PC-9 (cell line): ENCODE measurements at places on chromosomes 7 and 10. TPM values are rescaled to one million over a fixed set of nuclear protein-coding genes. Genes with fewer than 3 reads are reported as not detected.

DNA sequence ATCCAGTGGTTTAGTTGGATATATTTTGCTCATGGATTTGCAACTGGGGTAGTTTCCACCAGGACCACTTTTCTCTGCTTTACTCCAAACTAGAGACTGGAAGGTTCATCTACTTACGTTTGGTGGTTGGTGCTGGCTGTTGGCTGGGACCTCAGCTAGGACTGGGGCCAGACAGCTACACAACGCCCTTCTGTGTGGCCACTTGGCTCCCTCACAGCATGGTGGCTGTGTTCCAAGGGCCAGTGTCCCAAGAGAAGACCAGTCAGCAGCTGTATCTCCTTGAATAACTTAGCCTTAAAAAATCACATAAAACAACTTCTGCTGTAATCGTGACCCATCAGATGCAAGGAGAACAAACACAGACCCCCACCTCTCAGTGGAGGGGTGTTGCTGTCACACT is 4.2 kb upstream of the KCNH2 start:
- H3K36me3 ChIP-seq = no peaks in the 10 kb centered on the region
- no peak overlapping the region for H3K27ac ChIP-seq
- H3K4me1 ChIP-seq = no peaks in the 10 kb centered on the region
- H3K4me3 ChIP-seq = no peak overlapping the region
- peaks cover 60% of the 10 kb centered on the region for H3K27me3 ChIP-seq

DNA sequence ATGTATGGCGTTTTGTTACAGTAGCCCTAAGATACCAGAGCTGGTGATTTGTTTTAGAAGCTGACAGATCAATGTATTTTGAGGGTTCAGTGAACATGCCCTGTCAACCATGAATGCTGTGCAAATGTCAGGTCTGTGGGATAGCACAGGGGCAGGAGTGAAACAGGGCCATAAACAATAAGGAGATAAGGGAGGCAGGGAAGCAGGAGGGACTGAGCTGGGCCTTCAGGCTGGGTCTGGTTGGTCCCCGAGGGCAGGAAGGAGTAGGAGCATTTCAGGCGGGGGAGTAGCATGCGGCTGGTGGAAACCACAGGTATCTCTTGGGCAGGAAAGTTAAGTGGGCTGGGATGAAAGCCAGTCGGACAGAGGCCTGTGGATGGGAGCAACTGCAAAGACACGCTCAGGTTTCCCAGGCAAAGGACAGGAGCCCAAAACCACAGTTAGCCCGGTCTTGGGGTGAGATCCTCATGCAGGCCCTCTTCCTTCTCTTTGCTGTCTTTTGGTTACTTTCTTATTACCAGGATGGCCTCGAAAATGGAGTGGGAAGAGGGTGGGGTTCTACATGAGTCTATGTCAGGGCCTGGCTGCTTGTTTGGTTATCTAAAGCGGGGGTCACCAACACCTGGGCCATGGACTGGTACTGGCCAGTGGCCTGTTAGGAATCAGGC is 69.5 kb upstream of the SEPHS1 start:
- DNase-seq = no peak
- H3K4me3 ChIP-seq = no peak overlapping the region
- H3K4me1 ChIP-seq = no peaks in the 10 kb centered on the region
- H3K27me3 ChIP-seq = peaks cover 34% of the 10 kb centered on the region

The SPDYE5 gene
- total RNA-seq = not detected in 2 replicates

- DNase-seq = no peak
- no peaks in the 10 kb centered on the region for H3K4me1 ChIP-seq
- H3K27me3 ChIP-seq = no peaks in the 10 kb centered on the region
- no peak overlapping the region for H3K27ac ChIP-seq
- no peaks in the 10 kb centered on the region for H3K36me3 ChIP-seq
- no peak overlapping the region for H3K4me3 ChIP-seq
These were observed 101.6 kb downstream of the RNF133 start for GRCh38 chr7:122597277-122597676.

GRCh38 chr7:55018361-55019190 is at the start of gene EGFR:
Gene EGFR (plus strand): TSS chr7:55019017. CDS start chr7:55019278, 261 bp downstream.
- peak; percentile 96 for DNase-seq
- H3K4me3 ChIP-seq = peak within 1 kb of the TSS; percentile 79
- H3K27me3 ChIP-seq = no peaks in the 10 kb centered on the region
- H3K4me1 ChIP-seq = peaks cover 37% of the 10 kb centered on the region
- H3K36me3 ChIP-seq = peaks cover 14% of the 10 kb centered on the region
- peak within 1 kb of the TSS; percentile 68 for H3K27ac ChIP-seq

DNA sequence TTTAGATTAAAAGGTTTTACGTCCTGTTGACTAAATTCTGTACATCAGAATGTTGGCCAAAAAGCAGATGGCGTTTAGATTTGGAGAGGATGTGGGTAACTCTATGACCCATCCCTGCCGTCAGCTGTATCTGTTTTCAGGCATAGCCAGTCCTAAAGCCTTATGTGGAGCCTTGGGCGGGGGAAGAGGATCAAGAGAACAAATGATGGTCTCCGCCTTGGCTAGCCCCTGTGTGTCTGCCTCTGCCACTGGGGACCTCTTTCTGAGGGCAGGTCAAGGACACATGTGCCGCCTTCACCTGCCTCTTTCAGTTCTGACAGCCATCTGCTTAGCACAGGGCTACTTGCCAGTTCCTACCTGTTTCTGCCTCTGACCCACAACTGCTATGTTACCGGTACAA is 24.1 kb downstream of the PDSS1 start:
- H3K27me3 ChIP-seq = no peaks in the 10 kb centered on the region
- no peak for DNase-seq
- H3K4me3 ChIP-seq = no peak overlapping the region
- H3K4me1 ChIP-seq = no peaks in the 10 kb centered on the region
- H3K27ac ChIP-seq = no peak overlapping the region

The CHST12 gene
- total RNA-seq = 25.9 and 41.1 TPM in 2 replicates

- no peaks in the 10 kb centered on the region for H3K27me3 ChIP-seq
- no peak overlapping the region for H3K4me3 ChIP-seq
- H3K27ac ChIP-seq = no peak overlapping the region
These were observed 7.7 kb upstream of the INSIG1 start for GRCh38 chr7:155289949-155290501.

- peaks cover 37% of the 10 kb centered on the region for H3K4me1 ChIP-seq
- H3K27ac ChIP-seq = no peak overlapping the region
- peak overlapping the region; percentile 68 for H3K4me3 ChIP-seq
- H3K27me3 ChIP-seq = no peaks in the 10 kb centered on the region
- H3K36me3 ChIP-seq = no peaks in the 10 kb centered on the region
These were observed 631 bp downstream of the POR start for GRCh38 chr7:75915416-75916156.

The CCL24 gene
- not detected in 2 replicates for total RNA-seq

DNA sequence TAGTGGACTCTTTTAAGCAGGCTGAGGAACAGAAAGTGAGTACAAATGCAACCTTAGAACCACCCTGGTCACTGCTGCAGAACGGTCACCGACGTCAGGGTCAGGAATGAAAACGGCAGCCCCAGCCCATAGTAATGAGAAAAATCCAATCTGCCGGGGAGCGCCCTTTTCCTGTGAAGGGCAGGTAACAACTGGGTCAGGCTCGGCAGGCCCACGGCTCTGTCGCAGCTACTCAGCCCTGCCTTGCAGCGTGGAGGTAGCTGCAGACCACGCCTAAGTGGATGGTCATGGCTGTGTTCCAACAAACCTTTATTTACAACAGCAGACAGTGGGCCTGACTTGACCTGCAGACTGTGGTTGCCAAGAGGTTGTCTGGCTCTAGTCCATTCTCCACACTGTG is 563.2 kb downstream of the DNAJB6 start:
- DNase-seq = no peak
- no peaks in the 10 kb centered on the region for H3K4me1 ChIP-seq
- H3K27ac ChIP-seq = no peak overlapping the region
- H3K27me3 ChIP-seq = peaks cover 100% of the 10 kb centered on the region
- H3K36me3 ChIP-seq = no peaks in the 10 kb centered on the region
